ENCODE measurements at places on chromosomes 3 and 15.

- DNase-seq: peak; percentile 86
Measured at GRCh38 chr15:74725845-74726773, 781 bp upstream of the CYP1A1 start.

DNA sequence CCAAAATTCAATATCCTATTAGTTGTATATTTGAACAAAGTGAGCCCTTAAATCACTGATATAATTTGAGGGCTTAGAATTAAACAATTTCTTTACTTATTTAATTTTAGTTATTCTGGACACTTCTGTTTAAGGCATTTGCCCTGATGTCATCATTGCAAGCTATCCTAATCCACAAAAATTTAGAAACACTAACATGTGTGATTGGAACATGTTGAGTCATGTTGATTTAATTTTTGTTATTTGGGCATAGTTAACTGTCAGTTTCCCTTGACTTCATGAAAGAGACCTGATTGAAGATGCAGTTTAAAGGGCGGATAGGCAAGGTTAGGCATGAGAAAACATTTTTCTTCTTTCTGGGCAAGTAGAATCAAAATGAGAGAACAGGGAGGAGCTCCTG is 682.6 kb downstream of the ROBO1 start:
- DNase-seq: no peak

DNA sequence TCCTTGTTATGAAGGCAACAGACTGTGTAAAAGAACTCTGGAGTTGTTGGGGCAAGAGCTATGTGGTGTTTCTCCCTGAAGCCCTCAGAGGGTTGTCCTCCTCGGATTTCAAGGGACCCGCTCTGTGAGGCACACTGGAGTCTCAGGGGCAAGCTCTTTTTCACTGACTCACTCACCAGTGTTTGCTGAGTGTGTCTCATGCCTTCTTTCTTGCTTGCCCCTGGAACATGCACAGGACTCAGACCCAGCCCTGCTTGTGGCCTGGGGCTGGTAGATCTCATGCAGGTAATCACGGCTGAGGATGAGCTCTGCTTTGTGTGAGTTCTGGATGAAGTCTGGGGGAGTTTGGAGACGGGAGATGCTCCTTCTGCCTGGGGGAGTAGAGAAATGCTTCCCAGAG is 93.7 kb downstream of the CACNA1D start:
- DNase-seq: no peak

- peak; percentile 54 for DNase-seq
Measured at GRCh38 chr3:52456169-52456799, 880 bp downstream of the NISCH start.

DNA sequence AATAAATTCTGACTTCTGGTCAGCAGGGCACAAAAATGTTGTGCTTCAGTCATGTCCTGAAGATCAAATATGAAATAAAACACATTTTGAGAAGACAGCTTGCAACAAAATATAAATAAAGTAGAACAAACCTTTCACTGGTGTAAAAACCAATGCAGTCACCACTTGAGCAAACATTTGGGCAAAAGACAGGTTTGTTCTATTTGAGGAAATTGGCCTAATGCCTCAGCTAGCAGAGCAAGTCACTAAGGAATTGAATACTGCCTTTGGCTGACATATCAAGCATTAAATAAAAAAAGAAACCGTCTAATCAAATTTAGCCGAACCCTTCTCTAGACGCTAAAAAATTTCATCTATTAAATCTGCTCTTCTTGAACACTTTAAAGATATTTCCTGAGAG is 475.4 kb upstream of the CNTN3 start:
- no peak for DNase-seq

GRCh38 chr3:142213298-142213697 is 12.1 kb downstream of the GK5 start:
- no peak for DNase-seq

DNA sequence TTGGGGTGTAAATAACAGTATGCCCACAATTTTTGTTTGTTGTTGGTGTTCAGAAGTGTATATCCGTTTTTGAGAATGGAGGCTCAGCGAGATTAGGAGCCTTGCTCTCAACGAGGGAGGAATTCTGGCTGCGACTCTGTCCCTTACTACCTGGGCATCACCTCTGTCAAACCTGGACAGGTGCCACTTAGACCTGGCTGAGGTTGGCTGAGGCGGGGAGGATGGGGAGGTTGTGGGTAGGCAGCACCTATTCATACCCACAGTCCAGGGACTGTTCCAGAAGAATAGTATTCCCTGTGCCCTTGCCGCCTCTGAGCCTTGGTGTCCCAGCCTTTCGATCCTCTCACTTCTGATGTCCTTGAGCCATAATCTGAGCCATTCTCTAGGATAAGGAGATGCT is 99.9 kb downstream of the LINGO1 start:
- no peak for DNase-seq

DNA sequence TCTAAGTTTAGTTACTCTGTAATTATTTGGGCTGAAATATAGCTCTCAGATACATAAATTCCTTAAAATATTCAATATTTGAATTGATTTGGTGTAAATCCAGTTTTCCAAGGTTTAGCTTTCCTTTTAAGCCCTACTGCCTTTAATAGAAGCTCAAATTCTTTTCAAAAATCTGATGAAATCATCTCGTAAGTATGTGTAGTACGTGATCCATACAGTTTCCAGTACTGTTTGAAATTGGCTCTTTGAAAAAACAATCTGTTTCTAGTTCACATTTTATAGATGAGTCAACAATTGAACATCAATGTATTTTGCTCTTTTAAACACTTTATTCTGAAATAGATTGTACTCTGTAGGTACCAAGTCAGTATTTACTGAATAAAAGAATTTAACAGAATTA is 84.2 kb downstream of the LRRC49 start:
- no peak for DNase-seq

DNA sequence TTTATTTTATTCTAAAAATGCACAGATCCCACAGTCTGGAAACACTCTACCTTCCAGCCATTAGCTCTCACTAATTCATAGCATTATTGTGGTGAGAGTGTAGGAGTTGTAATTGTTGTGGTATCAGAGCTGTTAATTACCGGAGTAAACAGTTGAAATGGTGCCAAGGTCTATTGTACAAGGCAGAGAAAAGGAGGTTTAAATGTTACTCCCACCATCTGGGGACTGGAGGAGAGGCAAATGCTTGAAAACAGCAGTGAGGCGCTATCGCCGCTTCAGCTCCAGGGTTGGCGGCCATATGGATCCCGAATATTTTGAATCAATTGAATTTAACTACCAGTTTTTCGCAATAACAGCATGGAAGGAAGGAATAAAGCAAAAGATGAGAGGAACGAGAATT is 113.1 kb upstream of the C15orf61 start:
- DNase-seq: no peak

GRCh38 chr15:92073044-92073785 is 219.7 kb downstream of the SLCO3A1 start:
- peak; percentile 34 for DNase-seq

DNA sequence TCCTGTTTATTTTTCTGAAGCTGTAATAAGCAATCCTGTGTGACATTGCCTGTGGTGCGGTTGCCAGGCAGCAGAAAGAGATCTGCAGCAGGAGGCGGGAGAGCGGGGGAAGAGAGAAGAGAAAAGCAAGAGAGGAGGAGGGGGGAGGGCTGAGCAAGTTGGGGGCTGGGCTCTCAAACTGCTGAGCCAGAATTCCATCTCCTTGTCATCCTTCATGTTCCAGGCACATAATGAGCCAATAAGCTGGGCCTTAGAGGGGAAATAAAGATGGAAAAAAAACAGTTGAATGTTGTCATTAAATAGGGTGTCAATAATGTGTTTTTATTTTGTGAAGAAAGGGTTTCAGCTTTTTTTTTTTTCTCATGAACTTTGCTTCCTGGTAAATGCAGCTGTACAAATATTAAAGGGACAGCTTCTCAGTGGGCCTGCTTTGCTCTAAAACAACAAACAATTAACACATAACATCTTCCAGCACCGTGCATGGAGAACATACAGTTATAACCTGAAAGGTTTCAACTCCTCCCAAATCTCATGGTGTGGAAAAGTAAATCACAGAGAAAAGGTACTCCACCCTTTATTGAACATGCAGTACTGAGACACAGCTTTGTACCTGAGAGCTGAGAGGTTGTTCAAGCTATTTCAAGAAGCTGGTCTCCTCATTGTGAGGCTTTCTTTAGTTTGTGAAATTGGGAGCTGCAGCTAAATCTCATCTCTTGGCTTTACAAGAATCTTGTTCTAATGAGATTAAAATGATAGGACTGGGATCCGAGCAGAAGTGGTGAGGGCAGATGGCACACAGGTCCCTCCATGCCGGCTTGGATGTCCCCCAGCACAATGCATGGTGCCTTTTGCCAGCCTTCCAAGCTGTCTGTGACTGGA is 451.1 kb upstream of the KCNMB2 start:
- DNase-seq: no peak

- DNase-seq: no peak
Measured at GRCh38 chr15:53080484-53080883, 290.3 kb upstream of the ONECUT1 start.

GRCh38 chr3:140022066-140022770 is 87.2 kb downstream of the CLSTN2 start:
- no peak for DNase-seq

DNA sequence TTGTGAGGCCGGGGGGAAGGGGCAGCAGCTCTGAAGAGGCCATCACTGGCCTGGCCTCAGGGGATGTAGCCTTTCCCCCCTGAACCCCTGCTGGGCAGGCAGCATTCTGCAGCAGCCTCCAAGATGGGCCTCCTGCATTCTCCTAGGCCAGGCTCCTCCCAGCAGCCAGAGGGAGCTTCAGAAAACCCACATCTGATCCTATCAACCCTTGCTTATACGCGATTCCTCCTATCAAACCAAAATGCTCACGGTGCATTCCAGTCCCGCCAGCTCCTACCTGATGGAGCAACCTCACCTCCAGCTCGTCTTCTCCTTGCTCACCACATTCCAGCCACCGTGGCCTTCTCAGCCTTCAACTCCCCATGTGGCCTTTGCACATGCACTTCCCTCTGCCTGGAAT is 85.7 kb downstream of the MEGF11 start:
- no peak for DNase-seq

DNA sequence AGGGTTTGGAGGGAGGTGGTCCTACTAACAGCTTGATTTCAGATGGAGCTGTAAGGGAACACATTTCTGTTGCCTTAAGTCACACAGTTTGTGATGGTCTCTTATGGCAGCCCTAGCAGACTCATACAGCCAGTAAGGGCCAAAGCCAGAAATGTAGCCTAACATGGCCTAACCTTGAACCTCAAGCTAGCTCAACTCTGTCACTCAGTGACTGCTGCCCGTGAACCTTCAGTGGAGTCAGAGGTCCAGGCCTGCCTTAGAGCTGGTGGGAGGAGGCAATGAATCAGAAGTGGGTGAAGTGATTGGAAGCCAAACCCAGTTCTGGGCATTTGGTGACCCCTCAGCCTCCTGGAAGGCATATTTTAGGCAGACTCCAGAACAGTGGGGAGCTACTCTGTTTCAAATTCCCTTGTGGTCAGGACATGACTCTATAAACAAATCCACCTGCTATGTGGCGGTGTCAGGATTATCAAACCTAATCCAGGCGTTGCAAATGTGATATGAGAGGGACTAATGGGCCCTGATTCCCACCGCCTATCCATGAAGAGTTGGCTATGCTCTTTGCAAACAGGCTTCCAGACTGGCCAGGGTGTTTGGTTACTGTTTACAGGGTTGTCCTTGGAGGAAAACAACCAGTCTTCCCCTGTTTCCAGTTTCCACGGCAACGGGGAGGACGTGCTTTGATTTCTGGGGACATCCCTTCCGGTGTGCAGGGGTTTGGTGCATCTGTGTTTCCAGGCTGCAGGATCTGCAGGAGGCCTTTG is 105.9 kb upstream of the AGBL1 start:
- DNase-seq: no peak

DNA sequence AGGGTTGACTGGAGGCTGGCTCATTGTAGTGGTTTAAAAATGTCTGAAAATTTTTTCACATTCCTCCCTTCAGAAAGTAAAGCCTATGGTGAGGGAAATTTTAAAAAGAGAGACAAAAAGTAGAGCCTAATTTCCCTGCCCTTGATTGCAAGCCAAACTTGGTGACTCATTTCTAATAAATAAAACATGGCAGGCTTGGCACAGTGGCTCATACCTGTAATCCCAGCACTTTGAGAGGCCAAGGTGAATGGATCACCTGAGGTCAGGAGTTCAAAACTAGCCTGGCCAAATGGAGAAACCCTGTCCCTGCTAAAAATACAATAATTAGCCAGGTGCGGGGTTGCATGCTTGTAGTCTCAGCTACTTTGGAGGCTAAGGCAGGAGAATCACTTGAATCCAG is 18.9 kb upstream of the ARRDC4 start:
- no peak for DNase-seq

DNA sequence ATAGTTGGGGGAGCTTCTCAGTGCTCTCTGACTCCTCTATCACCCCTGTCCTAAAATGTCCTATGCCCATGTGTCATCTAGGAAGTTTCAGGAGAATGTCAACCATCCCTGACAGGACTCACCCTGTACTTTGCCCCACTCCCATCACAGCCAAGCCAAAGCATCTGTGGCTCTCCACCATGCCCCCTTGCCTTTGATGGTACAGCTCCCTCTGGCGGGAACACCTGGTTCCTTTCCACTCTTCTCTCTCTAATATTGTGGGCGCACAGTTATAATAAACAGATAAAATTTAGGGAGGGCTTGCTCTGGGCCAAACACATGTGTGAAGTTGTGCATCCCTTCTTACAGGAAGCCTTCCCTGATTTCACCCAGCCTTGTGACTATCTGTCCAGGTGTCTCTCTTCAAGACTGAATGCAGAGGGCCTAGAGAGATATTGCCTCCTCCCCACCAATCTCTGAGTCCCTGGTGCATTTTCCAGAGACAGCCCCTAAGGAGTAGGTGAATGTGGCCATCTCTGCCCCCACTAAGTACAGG is 62.8 kb downstream of the ISG20 start:
- DNase-seq: no peak

DNA sequence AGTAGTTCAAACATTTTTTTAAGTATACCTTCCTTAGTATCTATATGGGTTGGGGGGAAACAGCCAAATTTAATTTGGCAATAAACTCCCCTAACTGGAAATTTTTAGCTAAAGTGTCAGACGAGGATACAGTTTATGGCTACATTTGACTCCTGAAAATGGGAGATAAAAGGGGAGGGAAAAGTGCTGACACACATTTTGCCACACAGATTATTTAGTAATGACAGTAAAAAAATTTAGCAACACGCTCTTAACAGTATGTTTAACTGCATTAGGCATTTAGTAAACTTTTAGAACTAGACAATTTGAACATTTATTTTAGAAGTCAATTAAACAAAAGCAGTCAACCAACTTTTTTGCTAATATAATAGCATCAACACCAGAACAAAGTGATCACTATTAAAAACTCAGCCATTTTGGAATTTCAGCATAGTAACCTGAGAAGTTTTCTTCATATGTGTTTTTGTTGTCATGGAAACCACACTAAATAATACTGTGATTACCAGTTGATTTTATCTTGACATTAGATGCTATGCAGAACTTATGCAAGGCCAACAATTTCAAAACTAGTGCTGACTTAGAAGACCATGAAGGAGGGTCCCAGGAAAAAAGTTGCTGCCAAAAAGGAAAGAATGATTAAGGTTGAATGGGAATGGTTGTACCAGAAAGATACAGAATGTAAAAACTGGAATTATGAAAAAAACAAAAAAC is 47.0 kb upstream of the TFG start:
- no peak for DNase-seq

Measured in natural killer cell treated with Interleukin-12 subunit alpha and Interleukin-12 subunit beta and Interleukin-15 and Interleukin-18, amount 100 ng/mL, for 72 hours (primary cell).